Stimulated activated CD8-positive, alpha-beta memory T cell treated with anti-CD3 and anti-CD28 coated beads, Interleukin-7, amount 100 ng/mL, for 1 hour (primary cell): ENCODE measurements at places on chromosomes 12 and 14.

DNA sequence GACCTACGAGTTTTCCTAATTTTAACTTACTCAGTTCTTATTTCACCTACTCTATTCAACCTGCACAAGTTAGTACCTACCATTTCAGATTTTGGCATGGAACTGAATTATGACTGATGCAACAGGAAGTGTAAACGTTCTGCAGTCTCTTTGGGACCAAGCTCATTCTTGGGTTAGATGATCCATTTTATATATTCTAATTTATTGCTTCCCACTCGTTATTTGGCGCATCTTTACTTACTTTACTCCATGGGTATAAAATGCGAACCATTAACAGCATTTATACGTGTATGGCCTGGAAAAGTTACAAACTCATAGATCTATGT is 1.0 kb upstream of the EML1 start:
- DNase-seq = no peak

DNA sequence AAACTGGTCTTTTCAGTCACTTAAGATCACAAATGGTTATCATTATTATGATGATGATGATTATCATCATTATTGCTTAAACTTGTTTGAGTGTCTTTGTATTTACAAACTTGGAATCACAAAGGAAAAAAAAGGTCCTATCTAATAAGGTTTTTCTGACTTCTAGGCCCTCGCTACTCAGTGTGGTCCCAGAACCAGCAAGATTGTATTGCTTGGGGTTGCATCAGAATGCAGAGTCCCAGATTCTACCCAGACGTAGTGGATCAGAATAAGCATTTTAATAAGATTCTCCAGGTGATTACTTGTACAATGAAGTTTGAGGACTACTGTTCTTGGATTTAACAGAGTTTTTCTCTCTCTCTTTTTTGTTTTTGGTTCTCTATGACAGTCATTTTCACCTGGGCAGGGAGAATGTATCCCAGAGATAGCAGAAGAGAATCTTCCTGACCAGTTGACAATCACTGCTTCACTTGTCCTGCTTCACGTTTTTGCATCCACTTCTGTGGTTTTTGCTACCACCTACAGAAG is 29.3 kb upstream of the PPP1R12A start:
- no peak for DNase-seq

- DNase-seq = no peak
Measured at GRCh38 chr12:41074473-41074769, 113.7 kb upstream of the PDZRN4 start.

DNA sequence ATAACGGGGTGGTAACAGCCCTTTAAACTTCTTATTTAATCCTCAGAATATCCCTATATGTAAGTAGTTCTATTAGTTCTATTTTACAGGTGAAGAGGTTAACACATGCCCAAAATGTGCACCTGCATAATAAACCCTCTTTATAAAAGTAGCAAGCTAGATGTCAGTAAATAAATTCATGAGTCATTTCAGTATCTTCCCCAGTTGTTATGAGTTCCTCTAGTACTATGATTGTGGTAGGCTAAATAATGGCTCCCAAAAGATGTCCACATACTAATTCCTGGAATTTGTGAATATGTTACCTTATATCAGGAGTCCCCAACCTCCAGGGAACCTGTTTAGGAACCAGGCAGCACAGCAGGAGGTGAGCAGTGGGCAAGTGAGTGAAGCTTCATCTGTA is 106.5 kb downstream of the TMTC3 start:
- DNase-seq = no peak

- DNase-seq = no peak
Measured at GRCh38 chr14:67917006-67917405, 97.4 kb downstream of the RAD51B start.

DNA sequence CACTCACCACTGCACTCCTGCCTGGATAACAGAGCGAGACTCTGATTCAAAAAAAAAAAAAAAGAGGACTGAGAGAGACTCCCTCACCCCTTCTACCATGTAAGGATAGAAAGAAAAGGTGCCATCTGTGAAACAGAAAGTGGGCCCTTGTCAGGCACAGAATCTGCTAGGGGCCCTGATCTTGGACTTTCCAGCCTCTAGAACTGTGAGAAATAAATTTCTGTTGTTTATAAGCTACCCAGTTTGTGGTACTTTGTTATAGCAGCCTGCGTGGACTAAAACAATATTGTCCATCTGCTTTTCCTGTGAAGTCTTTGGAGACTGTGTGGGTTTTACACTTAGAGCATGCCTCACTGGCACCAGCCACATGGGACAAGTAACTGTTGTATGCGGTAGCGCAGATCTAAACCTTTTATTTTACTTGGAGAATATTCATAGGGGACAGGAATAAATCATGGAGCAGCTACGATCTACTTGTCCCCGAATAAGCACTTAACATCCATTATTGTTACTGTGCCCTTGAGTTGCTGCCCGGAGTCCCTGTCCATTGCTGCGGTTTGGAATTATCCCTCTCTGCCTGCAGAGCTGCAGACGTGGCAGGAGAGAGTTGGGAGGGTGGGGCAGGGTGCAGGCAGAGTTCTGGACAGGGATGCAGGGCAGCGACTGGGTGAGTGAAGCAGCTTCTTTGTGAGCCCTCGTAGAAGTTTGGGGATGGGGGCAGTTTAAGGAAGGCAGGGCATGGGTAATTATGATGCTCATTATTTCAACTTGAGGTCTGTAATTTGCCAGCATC is 52.4 kb upstream of the STON2 start:
- no peak for DNase-seq

- DNase-seq = no peak
Measured at GRCh38 chr12:97512696-97513095, 50.1 kb downstream of the RMST start.

DNA sequence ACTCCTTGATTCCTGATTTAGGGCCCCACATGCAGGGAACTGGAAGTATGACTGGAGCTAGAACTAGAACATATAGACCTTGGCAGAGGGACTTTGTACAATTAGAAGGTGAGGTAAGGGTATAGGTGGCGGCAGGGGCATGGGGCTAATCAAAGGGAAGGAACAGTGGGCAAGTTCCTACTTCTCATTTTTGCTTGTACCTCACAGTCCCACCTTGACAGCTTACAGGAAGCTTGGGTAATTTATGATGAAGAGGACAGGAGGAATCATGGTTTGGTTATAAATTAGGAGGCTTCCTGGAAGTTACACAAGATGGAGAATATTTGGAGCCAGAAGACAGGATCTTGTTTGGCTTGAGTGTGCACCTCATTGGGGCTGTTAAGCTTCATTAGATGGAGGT is 33.4 kb downstream of the SUSD6 start:
- DNase-seq = no peak
